Activated T-cell treated with anti-CD3 and anti-CD28 coated beads, Interleukin-2, amount 50 U/mL, for 48 hours (primary cell): ENCODE measurements at places on chromosomes 6 and 20.

- DNase-seq: no peak
Observed at GRCh38 chr6:69887026-69887425, 20.7 kb downstream of the COL19A1 start.

DNA sequence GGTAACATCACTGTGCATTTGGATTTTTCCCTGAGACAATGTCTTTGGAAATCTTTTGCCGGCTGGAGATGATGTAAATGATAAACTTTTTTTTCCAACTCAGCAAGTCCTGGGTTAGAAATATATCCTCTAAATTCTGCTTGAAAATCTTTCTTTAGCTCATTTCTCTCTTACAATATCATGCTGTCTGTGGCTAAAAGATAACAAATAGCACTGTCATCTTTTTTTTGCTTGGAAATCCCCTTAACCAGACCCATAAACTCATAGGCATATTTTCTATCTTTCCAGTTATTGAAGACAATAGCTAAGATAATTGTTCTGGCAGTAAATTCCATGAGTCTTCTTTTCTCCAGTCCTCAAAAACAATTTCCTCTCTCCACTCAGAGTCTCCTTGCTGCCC is 481.5 kb downstream of the NKAIN2 start:
- DNase-seq: no peak

DNA sequence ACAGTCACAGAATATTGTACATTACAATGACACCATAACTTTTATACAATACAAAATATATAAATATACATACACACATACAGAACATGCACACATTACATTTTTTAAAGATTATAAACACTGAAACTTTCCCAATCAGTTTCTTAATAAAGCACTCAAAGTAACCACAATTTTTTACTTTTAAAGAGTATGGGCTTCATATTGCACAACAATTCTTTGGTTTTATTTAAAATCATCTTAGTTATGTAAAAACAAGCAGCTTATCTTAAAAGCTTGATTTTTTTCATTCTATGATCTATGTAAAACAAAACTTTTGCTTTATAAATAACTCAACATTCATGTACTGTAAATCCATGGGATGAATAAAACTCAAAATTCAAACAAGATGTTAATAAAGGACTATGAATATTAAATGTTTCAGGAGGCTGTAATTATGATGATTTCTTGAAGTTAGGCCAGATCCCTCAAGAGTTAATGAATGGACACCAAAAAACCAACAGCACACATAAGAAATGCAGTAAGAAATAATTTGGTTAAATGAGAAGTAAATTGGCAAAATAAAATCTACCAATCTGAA is 93.1 kb upstream of the BCLAF1 start:
- no peak for DNase-seq

GRCh38 chr20:1189827-1190226 is 5.0 kb upstream of the TMEM74B start:
- no peak for DNase-seq

GRCh38 chr20:11843289-11843688 is 74.4 kb upstream of the BTBD3 start:
- DNase-seq: no peak

DNA sequence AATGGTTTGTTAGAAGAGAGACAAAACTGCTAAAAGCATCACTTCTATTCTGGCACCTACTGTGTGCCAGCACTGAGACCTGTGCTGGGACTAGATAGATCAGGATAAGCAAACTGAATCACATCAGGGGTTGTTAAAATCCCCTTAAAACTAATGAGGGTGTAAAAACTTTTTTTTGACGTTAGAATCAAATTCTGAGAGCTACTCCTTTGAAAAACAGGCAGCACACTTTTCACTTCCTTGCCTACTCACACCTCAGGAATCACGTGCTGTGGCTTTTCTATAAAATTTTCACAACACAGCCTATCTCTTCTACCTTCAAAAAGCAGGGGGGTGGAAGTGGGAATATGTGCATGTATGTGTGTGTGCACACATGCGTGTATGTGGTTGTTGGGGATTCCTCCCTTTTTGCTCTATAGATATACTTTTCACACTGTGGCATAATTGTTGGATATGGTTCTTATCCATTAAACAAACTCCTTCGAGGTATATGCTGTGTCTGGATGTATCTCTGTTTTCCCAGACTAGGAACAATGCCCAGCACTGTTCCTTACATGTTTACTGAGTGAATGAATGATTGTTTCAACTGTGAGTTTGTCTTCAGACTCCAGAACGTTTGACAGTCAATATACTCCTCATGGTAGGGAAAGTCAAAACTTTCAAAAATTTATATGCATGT is 105.4 kb downstream of the FYN start:
- no peak for DNase-seq

- peak; percentile 57 for DNase-seq
Observed at GRCh38 chr6:90068264-90068663, 174.0 kb downstream of the GJA10 start.

- DNase-seq: no peak
Observed at GRCh38 chr6:126650931-126651330, 311.0 kb downstream of the CENPW start.

DNA sequence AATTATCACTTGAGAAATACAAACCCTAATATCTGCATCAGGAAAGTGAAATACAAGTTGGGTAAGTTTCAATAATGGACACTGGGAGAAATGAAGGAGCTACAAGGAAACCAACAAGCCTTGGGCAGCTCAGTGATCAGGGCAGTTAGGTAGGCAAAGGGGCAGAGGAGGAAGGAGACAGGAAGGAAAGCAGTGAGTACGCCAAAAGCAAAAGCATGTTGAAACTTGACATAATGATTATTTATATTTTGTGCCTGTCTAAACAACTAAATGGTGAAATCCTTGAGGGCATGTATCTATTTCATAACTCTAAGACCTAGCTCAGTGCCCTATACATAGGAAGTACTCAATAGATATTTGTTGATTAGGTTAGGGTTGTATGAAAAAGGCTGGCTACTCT is 23.3 kb downstream of the PXT1 start:
- no peak for DNase-seq

DNA sequence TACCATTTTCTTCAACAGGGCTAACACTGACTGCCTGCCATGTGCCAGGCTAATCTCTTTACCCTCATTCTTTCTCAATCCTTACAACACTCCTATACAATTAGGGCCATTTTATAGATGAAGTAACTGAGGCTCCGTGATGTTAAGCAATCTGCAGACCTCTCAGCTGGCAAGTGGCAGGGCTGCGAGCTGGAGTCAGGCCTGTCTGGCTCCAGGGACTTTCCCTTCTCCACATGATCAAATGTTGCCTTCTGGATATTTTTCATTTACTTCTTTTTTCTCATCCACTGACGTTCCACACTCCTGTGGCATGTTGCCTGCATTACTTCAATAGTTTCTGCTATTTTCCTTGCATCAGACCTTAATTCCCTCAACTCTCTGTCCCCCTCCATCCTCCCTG is 55.2 kb upstream of the TAGAP start:
- peak; percentile 21 for DNase-seq

- DNase-seq: no peak
Observed at GRCh38 chr20:44549123-44549522, 27.3 kb upstream of the SERINC3 start.

- DNase-seq: peak; percentile 24
Observed at GRCh38 chr6:7313505-7314165, 636 bp upstream of the SSR1 start.

DNA sequence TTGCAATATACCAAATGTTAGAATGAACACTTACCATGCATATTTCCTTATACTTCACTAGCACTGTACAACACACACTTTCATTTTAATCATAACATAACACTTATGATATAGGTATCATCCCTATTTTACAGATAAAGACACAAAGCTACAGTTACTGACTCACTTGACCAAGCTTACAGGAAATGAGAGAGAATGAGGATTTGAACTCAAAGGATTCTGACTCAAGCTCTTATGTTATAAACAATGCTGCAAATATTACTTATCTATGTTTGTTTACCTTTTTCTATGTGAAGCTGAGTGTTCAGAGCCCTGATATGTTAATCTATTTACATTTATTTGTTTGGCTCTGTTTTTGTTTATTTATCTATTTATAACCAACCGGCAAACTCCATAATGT is 245.4 kb downstream of the PTPRK start:
- DNase-seq: no peak

DNA sequence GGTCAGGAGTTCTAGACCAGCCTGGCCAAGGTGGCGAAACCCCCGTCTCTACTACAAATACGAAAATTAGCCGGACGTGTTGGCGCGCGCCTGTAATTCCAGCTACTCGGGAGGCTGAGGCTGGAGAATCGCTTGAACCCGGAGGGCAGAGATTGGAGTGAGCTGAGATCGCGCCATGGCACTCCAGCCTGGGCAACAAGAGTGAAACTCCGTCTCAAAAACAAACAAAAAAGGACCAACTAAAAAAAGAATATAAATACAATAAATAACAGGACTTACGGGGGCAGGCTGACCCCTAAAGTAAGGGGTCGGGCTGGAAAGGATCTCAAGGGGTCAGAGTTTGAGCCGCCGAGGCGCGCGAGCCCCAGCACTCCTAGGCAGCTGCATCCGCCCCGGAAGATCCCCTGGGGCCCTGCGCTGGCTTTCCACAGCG is 509 bp upstream of the TPD52L2 start:
- DNase-seq: no peak

DNA sequence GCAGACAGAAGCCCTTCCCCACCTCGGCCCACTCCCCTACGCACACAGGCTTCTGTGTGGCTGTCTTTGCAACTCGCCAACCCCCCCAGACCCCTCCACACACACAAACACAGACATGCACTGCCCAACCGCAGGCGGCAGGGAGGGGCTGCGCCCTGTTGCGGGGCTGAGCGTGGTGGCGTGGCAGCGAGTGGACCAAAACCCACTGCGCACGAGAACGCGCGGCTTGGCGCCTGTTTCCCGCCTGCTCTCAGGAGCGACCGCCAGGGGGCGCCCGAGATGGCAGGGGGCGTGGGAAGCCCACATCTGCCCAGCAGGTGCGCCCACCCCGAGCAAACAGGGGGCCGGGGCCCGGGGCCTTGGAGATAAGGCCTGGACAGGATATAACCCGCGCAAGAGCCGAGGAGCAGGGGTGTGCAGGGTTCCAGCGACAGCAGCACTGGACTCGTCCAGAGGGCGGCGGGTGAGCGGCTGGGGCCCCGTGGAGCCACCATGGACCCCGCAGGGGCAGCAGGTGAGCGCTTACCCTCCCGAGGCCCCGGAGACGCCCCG is at the start of gene RBPJL:
Gene RBPJL, plus strand, starts transcription at position 410 of the 552 bp plus-strand sequence. Its CDS starts 83 bp downstream, at position 493.
- DNase-seq: peak; percentile 70

DNA sequence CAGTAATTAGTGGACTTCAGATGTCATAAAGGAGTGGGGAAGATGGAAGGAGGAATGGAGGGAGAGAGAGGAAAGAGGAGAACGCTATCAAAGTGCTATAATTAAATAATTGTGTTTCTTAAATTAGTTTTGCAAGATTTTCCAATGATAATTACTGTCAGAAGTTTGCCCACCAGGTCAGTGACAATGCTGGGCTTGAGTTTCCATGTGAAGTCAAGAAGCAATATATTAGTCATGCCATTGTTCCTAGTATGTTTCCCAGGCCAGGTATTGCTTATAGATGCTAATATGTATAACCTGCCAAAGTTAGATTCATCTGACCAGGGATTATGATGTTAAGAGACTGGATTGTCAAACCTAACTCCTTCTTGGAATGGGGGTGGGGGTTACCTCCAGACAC is 131.9 kb downstream of the GJA10 start:
- DNase-seq: no peak

- DNase-seq: no peak
Observed at GRCh38 chr6:75349262-75349984, 64.8 kb upstream of the TMEM30A start.

DNA sequence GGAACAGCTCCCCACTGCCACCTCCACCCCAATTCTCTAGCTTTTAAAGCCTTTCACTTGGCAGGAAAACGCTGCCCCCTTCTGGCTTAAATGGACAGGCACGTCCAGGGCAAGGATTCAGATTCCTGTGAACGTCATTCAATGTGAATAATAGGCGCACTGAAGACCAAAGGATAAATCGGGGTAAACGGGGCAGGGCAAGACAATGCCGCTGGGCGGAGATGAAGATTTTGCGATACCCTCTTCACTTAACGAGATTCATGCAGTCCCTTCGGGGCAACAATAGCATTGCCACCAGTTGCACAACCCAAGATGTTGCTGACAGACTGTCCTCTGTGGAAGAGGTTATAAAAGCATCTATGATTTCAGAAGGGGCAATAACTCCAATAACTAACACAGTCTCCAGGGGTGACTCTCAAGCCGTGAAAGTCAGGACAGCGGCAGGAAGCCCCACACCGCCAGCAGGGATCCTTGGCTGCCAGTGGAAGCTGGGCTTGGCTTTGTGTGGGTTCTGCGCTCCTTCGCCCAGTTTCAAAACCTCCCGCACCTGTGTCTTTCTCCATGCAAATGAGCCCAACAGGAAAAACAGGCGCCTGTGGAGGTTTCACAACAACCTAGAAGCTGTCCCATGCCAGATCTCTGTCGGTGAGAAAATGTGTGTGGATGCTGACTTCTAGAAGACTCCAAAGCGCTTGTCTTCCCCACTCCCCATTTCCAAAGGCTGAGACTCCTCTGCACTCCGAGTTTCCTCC is 291.8 kb downstream of the BMP7 start:
- peak; percentile 33 for DNase-seq

- DNase-seq: peak; percentile 78
Observed at GRCh38 chr6:41278699-41279405, 7.6 kb downstream of the TREM1 start.

GRCh38 chr6:136127873-136128272 is 122.2 kb downstream of the MTFR2 start:
- no peak for DNase-seq

GRCh38 chr20:38228436-38228835 is 32.1 kb downstream of the KIAA1755 start:
- no peak for DNase-seq

DNA sequence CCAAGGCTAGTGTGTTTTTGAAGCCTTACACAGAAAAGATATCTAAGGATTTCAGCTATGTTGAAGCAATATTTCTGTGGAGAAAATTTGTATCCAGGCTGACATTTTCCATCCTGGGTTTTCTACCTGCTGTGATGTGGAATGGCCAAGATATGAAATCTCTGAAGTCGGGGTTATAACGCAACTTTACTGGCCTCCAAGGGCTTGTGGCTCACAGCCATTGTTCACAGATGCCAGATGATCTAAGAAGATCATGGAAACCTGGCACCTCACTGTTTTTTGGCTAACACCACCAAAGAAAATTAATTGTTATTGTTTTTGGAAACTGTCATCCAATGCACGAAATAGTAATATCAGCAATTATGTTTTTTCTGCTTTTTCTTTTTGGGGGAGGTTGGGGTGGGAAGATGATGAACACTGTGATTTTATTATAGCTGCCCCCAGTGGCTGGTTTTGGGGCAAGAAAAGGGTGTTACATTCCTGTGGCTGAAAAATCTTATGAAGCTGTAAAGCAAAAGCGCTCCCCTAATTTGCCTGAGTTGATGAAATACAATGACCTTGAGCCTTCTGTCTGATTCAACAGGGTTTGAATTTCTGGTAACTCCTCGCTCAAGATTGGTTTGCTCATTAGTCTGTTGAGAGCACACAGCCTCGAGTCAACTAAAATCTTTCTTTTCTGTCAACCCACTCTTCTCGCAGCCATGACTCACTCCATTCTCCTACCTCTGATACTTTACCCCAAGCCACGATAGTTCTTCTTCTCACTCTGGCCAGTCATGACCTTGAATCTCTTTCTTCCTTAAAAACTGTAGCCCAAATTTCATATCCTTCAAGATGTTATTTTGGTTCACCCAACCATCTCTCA is 236.7 kb downstream of the PAX1 start:
- DNase-seq: no peak
